ENCODE measurements at places on chromosomes 11 and 22.

DNA sequence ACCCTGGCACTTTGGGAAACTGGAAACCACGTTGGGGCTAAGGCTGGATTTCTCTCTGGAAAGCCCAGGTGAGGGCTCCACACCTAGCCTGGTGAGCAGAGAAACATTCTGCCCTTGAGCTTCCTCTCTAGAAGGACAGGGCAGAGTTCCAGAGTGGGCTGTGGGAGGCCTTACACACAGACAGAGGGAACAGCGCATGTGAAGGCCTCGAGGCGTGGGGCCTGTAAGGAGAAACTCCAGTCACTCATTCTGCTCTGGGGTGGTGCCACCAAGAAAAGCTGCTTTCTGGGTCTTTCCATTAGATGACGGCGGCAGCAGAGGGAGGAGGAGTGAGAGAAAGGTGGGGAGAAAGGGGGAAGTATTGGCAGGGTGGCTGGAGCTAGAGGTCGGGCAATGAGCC lies 183.1 kb downstream of the CHST1 start:
- DNase-seq = no peak

- DNase-seq = no peak
Observed at GRCh38 chr11:68812526-68812925, 29.2 kb downstream of the CPT1A start.

GRCh38 chr11:74412733-74413359 lies 14.6 kb upstream of the PGM2L1 start:
- DNase-seq = no peak

DNA sequence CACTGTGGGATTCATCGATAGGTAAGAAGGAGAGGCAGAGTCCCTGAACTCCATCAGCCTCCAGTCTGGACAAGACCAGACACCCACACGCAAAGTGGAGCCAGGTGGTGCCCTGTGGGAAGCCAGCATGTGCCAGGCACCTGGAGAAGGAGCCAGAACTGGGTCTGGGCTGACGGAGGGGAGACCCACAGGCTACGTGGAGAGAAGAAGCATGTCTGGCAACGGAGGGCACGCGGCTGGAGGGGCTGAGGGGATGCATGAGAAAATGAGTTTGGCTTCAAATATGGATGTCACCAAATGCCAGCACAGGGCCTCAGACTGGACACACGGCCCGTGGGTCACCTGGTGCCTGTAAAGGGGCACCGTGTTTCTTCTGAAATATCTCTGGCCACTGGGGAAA lies 55.7 kb downstream of the LINC01488 start:
- DNase-seq = no peak

- no peak for DNase-seq
Observed at GRCh38 chr22:34210301-34210700, 290.0 kb upstream of the LARGE1 start.

DNA sequence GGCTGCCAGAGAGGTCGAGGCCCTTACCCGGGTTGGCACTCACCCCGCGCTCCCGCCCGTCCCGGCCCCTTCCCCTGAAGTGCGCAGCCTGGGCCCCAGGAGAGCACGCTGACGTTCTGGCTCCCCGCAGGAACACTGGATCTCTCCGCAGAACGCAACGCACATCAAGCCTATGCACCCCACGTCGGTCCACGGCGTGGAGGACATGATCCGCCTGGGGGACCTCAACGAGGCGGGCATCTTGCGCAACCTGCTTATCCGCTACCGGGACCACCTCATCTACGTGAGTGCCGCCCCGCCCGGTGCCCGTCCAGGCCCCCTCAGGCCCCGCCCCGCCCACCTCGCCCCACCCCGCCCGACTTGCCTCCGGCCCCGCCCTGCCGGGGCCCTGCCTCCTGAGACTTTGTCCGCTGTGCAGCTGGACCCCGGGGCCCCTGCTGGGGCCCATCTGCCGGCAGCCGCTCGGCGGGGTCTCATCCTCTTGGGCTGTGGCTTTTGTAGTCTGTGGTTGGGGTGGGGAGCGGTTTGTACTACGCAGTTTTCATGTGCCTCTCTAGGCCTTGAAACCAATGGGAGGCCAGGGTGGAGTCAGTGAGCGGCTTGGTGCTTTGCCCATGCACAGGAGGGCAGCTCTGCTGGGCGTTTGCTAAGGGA lies 19.7 kb downstream of the MYO7A start:
- no peak for DNase-seq

GRCh38 chr11:111733611-111734088 lies 32.5 kb downstream of the PPP2R1B start:
- DNase-seq = no peak

GRCh38 chr11:88555018-88555828 lies 217.7 kb upstream of the CTSC start:
- peak; percentile 5 for DNase-seq
